ENCODE measurements at places on chromosomes 6 and 20.

DNA sequence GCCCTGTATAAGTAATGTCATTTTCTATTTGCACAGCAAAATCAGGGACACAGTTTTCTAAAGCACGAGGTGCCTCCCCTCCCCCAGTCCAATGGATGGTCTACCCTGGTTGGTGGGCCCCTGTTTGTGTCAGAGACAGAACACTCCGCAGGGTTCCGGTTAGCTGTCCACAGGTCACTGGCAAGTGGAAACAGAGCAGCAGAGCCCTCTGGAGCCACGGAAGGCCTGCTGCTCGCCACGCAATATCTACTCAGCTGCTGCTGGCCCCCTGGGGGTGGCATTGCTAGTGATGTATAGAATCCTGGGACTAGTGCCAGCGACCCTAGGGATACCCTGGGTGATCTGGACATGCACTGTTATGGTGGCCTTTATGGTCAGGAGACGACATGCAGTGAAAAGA is 50.4 kb downstream of the RIN2 start:
- DNase-seq, result no peak

DNA sequence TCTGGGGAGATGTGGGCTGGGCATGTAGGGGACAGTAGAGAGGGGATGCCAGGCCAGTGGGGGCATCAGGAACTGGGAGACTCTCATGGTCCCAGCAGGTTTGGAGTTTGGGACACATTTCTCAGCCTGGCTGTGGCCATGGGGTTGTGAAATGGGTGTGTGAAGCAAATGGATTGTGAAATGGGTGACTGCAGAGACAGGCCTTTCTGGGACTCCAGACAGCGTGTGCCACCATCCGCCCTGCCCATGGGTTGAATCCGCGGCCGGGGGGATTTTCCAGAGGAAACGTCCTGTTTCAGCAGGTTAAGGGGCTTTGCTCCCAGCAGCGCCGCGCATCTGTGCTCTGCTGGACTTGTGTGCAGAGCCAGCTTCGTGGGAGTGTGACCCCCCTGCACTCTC is 3.7 kb upstream of the PMEPA1 start:
- no peak for DNase-seq

GRCh38 chr6:161273274-161273751 is 548 bp downstream of the AGPAT4 start:
- peak; percentile 79 for DNase-seq

DNA sequence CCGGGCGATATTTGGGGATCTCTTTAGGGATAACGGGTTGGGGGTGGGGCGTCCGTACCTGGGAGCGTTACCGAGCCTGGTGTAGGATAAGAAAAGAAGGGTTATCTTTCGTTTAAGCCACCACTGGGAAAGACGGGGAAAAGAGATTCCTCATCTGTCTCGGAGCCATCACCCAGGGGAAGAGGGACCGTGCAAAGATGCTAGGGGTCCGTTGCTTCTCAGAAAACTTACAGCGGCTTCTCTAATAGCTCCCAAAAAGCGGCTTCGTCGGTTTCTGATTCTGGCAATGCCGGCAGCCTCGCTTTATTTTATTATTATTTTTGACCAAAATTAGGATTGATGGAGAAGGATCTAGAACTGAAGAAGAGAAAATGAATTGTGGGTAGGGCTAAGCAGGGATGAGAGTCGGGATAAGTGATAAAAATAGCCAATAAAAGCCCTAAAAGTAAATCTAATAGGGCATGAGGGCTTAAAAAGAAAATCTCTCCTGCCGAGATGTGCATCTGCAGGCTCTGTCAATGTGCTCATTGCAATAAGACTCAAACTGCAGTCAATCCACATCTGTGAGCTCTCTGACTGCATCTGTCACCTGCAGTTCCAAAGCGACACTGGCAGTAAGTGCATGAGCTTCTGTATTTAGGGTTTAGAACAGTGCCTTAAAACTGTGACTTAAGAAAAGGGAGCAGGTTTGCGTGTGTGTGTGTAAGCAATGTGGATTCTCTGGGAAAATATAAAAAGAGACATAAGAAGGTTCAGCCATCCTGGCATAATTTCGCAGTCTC is 801 bp downstream of the TBPL1 start:
- DNase-seq, result no peak

GRCh38 chr6:136611746-136612145 is 61.5 kb upstream of the MAP7 start:
- no peak for DNase-seq

GRCh38 chr6:112007254-112007653 is 46.6 kb upstream of the CCN6 start:
- no peak for DNase-seq

DNA sequence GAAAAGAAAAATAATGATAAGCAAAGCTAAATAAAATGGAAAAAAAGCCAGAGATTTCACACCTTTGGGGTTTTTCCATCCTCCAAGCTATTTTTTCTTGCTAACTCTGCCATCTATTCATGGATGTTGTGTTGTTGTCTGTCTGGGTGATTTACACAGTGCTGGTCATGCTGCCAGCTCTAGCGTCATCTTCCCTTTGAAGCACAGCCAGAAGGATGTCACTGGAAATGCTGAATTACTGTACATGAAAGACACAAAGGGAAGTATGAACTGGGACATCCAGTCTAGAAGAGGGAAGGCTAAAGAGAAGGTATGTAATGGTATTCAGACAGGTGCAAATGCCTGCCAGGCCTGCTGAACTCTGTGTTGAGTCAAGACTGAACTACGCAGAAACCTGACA is 241.9 kb upstream of the STXBP5 start:
- peak; percentile 63 for DNase-seq
